H7 (cell line): ENCODE measurements at places on chromosomes 7 and 10. TPM values are rescaled to one million over a fixed set of nuclear protein-coding genes. Genes with fewer than 3 reads are reported as not detected.

PLCE1 gene
- 0.52 and 0.69 TPM in 2 replicates for total RNA-seq

TMEM273 gene
- total RNA-seq = not detected in 2 replicates

OPALIN gene
- total RNA-seq = not detected in 2 replicates

OR2A12 gene
- not detected in 2 replicates for total RNA-seq

CRPPA gene
- 0.30 and 0.45 TPM in 2 replicates for total RNA-seq

UBN2 gene
- 6.5 and 10.1 TPM in 2 replicates for total RNA-seq

HIBADH gene
- 42.0 and 53.7 TPM in 2 replicates for total RNA-seq
